Activated naive CD8-positive, alpha-beta T cell treated with anti-CD3 and anti-CD28 coated beads for 36 hours (primary cell): ENCODE measurements at places on chromosomes 4 and X. TPM values are rescaled to one million over a fixed set of nuclear protein-coding genes. Genes with fewer than 3 reads are reported as not detected.

Gene SPANXA2
- total RNA-seq: not detected

Gene PF4V1
- total RNA-seq: not detected

Gene TGIF2LX
- total RNA-seq: not detected

Gene KDR
- 0.12 TPM for total RNA-seq

Gene ZIC3
- total RNA-seq: not detected

Gene OPHN1
- total RNA-seq: not detected

DNA sequence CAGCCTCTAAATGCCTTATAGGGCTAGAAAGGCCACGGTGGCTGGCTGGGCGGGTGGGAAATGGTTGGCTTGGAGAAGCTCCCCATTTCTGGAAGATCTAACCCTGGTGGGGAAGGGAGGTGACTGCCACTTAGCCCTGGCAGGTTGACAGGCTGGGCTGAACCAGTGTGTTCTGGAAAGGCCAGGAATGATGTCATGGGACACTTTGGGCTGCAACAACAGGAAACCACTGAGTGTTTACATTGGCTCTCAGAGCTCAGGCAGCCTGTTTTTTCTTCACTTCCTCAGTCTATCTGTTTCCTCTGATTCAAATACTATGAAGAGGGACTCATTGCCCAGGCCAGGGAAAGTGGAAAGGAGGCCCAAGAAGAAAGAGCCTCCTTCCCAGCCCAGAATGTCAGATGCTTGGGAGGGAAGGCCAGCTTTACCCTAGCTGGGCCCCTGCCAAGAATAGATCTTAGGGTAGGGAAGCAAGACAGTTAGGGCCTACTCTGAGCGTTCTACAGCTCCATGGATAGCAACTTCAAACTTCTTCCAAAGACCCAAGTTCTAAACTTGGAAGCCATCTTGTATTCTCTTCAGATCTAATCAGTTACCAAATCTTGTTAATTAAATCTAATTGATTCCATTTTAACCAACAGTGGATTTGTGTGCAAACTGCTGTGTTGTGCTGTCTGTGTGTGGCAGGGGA, 65.8 kb upstream of the MSN start:
- H3K27ac ChIP-seq: peak overlapping the region; percentile 93
- H3K4me3 ChIP-seq: no peak overlapping the region
- H3K36me3 ChIP-seq: peaks cover 7% of the 10 kb centered on the region
- DNase-seq: peak; percentile 41
- H3K4me1 ChIP-seq: peaks cover 50% of the 10 kb centered on the region

GRCh38 chr4:185735866-185736400, 76.1 kb downstream of the SORBS2 start:
- no peak overlapping the region for H3K27ac ChIP-seq
- no peak overlapping the region for H3K4me3 ChIP-seq
- peaks cover 28% of the 10 kb centered on the region for H3K27me3 ChIP-seq
- no peaks in the 10 kb centered on the region for H3K4me1 ChIP-seq

DNA sequence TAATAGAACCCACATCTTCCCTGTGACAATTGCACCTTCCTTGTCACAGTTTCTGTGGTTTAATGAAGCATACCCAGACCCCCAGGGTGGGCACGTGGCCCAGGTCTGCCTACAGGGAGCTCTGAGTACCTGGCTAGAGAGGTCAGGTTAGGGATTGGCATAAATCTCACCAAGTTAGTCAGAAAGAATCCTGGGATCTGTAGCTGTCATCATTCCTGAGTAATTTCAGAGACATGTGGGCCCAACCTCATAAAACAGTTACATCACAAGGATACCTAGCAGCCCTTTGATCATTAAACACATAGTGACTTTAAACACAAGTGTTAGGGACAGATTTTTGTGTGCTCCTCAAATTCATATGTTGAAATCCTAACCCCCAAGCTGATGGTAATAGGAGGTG, 123.0 kb downstream of the KDR start:
- H3K36me3 ChIP-seq: no peaks in the 10 kb centered on the region
- H3K27me3 ChIP-seq: peaks cover 13% of the 10 kb centered on the region
- no peak overlapping the region for H3K27ac ChIP-seq
- H3K4me1 ChIP-seq: no peaks in the 10 kb centered on the region

DNA sequence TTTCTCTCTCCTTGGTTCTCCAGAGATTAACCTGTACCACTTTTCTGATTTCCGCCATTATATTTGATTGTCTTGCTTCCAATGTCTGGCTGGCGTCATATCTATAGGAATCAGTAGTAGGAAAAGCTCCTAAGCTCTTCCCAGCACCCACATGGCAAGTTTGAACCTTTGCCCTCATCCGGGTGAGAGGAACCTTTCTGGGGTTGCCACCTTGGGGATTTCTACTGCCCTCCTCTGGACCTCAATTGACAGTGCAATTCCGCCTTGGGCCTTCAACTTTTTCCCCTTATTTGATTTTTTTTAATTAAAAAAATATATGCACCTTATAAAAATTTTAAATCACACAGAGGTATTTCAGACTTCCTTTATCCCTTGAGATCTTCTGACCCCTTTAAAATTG, 2.0 kb upstream of the CXorf66 start:
- H3K27me3 ChIP-seq: peaks cover 11% of the 10 kb centered on the region
- H3K36me3 ChIP-seq: no peaks in the 10 kb centered on the region
- DNase-seq: no peak
- no peak overlapping the region for H3K27ac ChIP-seq

GRCh38 chr4:1579001-1579900, 104.9 kb downstream of the FAM53A start:
- no peaks in the 10 kb centered on the region for H3K4me1 ChIP-seq
- no peaks in the 10 kb centered on the region for H3K36me3 ChIP-seq
- peak; percentile 82 for DNase-seq
- peak overlapping the region; percentile 65 for H3K4me3 ChIP-seq

DNA sequence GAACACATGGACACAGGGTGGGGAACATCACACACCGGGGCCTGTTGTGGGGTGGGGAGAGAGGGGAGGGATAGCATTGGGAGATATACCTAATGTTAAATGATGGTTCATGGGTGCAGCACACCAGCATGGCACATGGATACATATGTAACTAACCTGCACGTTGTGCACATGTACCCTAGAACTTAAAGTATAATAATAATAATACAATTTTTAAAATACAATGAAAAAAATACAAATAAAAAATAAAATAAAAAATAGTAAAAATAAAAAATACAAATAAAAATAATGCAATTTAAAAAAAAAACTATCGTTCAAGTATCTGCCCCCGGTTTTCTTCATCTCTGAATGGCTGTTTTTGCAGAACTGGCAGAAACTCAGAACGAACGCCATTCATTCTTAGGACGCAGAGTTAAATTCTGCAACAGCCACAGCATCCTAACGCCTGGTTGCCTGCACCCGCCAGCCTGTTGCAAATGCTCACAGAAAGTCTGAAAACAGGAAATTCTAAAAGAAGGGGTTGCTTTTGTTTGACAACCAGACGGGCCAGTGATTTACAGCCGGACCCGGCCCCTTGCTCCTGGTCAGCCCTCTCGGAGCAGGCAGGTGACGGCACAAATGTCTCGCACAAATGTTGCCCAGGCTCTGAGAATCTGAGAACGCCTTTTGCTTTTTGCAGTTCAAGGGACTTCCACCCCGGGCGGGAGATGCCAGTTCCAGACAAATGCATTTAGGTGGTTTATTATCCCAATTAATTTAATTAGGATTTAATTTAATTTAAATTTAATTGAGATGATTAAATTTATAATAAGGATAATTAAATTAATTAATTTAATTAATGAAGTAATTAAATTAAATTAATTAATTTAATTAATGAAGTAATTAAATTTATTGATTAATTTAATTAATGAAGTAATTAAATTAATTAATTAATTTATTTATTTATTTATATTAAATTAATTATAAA, 47.8 kb downstream of the CRLF2 start:
- no peak overlapping the region for H3K27ac ChIP-seq
- DNase-seq: no peak
- H3K4me3 ChIP-seq: no peak overlapping the region
- H3K36me3 ChIP-seq: no peaks in the 10 kb centered on the region
- peaks cover 39% of the 10 kb centered on the region for H3K27me3 ChIP-seq
- peaks cover 7% of the 10 kb centered on the region for H3K4me1 ChIP-seq

GRCh38 chr4:123102897-123103471, 180.6 kb upstream of the NUDT6 start:
- no peak overlapping the region for H3K27ac ChIP-seq
- DNase-seq: no peak
- H3K27me3 ChIP-seq: no peaks in the 10 kb centered on the region
- H3K4me1 ChIP-seq: no peaks in the 10 kb centered on the region
